ENCODE measurements at places on chromosomes 16 and 17. TPM values are rescaled to one million over a fixed set of nuclear protein-coding genes. Genes with fewer than 3 reads are reported as not detected.

The C17orf78 gene
- not detected for total RNA-seq

The PPP4C gene
- total RNA-seq: 103 TPM

The CCL7 gene
- not detected for total RNA-seq

The TEX19 gene
- 0.34 TPM for total RNA-seq

The LPO gene
- not detected for total RNA-seq

The TMC7 gene
- total RNA-seq: not detected

The GPR142 gene
- not detected for total RNA-seq

The GINS3 gene
- total RNA-seq: 24.2 TPM

The CCL1 gene
- total RNA-seq: not detected

The ZNF597 gene
- total RNA-seq: 1.3 TPM

The MT1M gene
- not detected for total RNA-seq

The HBA2 gene
- not detected for total RNA-seq

The SLC6A2 gene
- total RNA-seq: not detected

The SMIM22 gene
- total RNA-seq: not detected

The GRIN2A gene
- total RNA-seq: not detected

The PHOSPHO1 gene
- total RNA-seq: not detected

The HOXB6 gene
- total RNA-seq: 0.48 TPM

The RASL10B gene
- total RNA-seq: not detected

The MYH13 gene
- total RNA-seq: not detected

The ST6GALNAC1 gene
- total RNA-seq: not detected

The LPCAT2 gene
- not detected for total RNA-seq

The CLEC19A gene
- total RNA-seq: not detected

The CSH2 gene
- not detected for total RNA-seq

The STAT5A gene
- 160 TPM for total RNA-seq

The CACNG3 gene
- not detected for total RNA-seq

The G6PC1 gene
- total RNA-seq: not detected

The EFNB3 gene
- total RNA-seq: not detected

The GFAP gene
- not detected for total RNA-seq

The KRTAP16-1 gene
- not detected for total RNA-seq

The CTRB1 gene
- total RNA-seq: not detected

The B9D1 gene
- total RNA-seq: 29.1 TPM

The TMEM235 gene
- total RNA-seq: not detected
